ENCODE measurements at places on chromosomes 7 and 10. TPM values are rescaled to one million over a fixed set of nuclear protein-coding genes. Genes with fewer than 3 reads are reported as not detected.

The RBP3 gene
- under 0.01 TPM for total RNA-seq

The IL6 gene
- 32.2 TPM for total RNA-seq

The TSPAN33 gene
- 0.12 TPM for total RNA-seq

The GNG11 gene
- total RNA-seq, result 2.8 TPM

The SPAM1 gene
- not detected for total RNA-seq

The UBE3C gene
- total RNA-seq, result 70.9 TPM

The GHRHR gene
- total RNA-seq, result not detected

The CYP3A7 gene
- not detected for total RNA-seq

The HOXA5 gene
- total RNA-seq, result not detected

The HOXA10 gene
- not detected for total RNA-seq

The HMX3 gene
- total RNA-seq, result not detected

The ARHGEF5 gene
- 1.2 TPM for total RNA-seq

The TMEM225B gene
- total RNA-seq, result 1.2 TPM

The LEP gene
- 0.94 TPM for total RNA-seq

The OR2A7 gene
- 0.23 TPM for total RNA-seq

The PRPS1L1 gene
- total RNA-seq, result not detected

The NOS3 gene
- total RNA-seq, result 0.53 TPM

The SPDYE6 gene
- not detected for total RNA-seq

The UNCX gene
- not detected for total RNA-seq

The DENND11 gene
- total RNA-seq, result 13.7 TPM

The PON2 gene
- 44.0 TPM for total RNA-seq

The NODAL gene
- total RNA-seq, result not detected

The MMP21 gene
- 0.30 TPM for total RNA-seq

The CPN1 gene
- total RNA-seq, result not detected

The MSMB gene
- total RNA-seq, result not detected

The ASB15 gene
- total RNA-seq, result not detected

The AGAP3 gene
- 31.1 TPM for total RNA-seq

The TEX36 gene
- not detected for total RNA-seq

The ANXA8 gene
- total RNA-seq, result 0.68 TPM

The AKR1C8 gene
- not detected for total RNA-seq

The MICU1 gene
- 41.4 TPM for total RNA-seq

The STARD3NL gene
- total RNA-seq, result 71.0 TPM

The KCND2 gene
- 0.90 TPM for total RNA-seq

The IFIT3 gene
- 5.3 TPM for total RNA-seq

The INA gene
- total RNA-seq, result 0.30 TPM

The DLX6 gene
- total RNA-seq, result not detected

The CLDN12 gene
- total RNA-seq, result 21.2 TPM

The HMX2 gene
- total RNA-seq, result not detected

The MRPL43 gene
- total RNA-seq, result 82.1 TPM

The ARHGEF35 gene
- total RNA-seq, result 2.0 TPM

The SVOPL gene
- total RNA-seq, result not detected

The MYPN gene
- not detected for total RNA-seq

The SUMF2 gene
- total RNA-seq, result 185 TPM

The TRIM74 gene
- not detected for total RNA-seq

The FOXI2 gene
- total RNA-seq, result not detected

The APBB1IP gene
- total RNA-seq, result not detected

The CHN2 gene
- total RNA-seq, result 2.2 TPM

The SMKR1 gene
- total RNA-seq, result not detected

The ITGA8 gene
- 1.5 TPM for total RNA-seq

The CTAGE6 gene
- 0.23 TPM for total RNA-seq

The POMZP3 gene
- total RNA-seq, result 3.5 TPM

The INTS1 gene
- 31.7 TPM for total RNA-seq

The VSTM4 gene
- 0.23 TPM for total RNA-seq

Data from smooth muscle cell of the coronary artery (primary cell).